PC-9 (cell line): ENCODE measurements at places on chromosomes 2 and 18.
A peak's percentile ranks its signal among the peaks of the same experiment; 100 is the strongest.

DNA sequence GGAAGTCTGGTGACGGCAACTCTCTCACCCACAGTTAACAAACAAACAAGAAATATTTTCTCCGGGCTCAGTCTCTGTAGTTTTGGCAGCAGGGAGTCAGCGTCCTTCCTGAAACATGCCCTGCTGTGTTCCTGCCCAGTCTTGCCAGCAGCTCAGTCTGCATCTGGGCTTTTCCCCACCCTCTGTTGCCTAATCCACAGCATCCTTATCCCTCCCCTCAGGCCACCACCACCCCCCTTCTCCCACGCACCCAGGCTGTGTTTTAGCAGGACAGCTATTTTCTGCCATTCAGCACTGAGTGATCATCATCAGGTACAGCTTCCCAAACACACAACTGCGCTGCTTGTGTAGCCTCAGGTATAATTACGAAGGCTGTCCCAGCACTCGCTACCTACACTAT lies 168.2 kb downstream of the DPP10 start:
- no peak for DNase-seq

GRCh38 chr18:62812242-62812641 lies 96.9 kb downstream of the PHLPP1 start:
- no peak for DNase-seq

GRCh38 chr2:44772131-44772530 lies 169.4 kb upstream of the SIX3 start:
- no peak for DNase-seq

GRCh38 chr18:27301615-27302378 lies 116.7 kb upstream of the CHST9 start:
- no peak for DNase-seq

GRCh38 chr2:193929131-193929530 lies 1727.9 kb upstream of the SLC39A10 start:
- DNase-seq = no peak

- no peak for DNase-seq
Measured at GRCh38 chr18:44409071-44409470, 271.6 kb upstream of the SETBP1 start.

DNA sequence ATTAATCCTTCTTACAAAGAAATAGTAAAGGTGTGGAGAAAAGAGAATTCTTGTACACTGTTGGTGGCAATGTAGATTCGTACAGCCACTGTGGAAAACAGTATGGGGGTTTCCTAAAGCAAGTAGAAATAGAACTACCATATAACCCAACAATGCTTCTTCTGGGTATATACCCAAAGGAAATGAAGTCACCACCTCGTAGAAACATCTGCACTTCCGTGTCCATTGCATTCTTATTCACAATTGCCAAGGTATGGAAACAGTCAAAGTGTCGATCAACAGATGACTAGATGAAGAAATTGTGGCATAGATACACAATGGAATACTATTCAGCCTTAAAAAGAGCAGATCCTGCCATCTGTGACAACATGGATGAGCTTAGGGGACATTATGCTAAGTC lies 93.4 kb upstream of the TGIF1 start:
- DNase-seq = no peak

GRCh38 chr2:230152334-230152733 lies 67.5 kb downstream of the SP110 start:
- DNase-seq = no peak

- DNase-seq = no peak
Measured at GRCh38 chr18:48680339-48681250, 141.8 kb downstream of the CTIF start.

DNA sequence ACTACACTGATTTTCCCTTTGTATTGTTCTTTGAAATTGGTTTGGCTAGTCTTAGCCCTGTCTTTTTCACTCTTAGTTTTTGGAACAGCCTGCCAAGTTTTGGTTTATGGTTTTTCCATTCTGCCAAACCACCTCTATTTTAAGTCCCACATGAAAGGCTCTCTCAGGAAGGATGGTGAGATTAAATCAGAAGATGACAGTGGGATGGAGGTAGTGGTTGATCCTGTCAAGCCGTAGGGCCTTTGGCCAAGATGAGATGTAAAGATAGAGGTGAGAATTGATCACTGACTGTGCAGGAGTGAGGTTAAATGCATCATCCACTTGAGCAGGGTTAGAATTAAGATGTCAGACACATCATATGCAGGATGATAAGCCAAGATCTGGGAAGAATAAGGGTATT lies 948.5 kb downstream of the SLC4A3 start:
- DNase-seq = no peak

GRCh38 chr2:144280009-144280408 lies 239.9 kb downstream of the ZEB2 start:
- DNase-seq = no peak

- DNase-seq = no peak
Measured at GRCh38 chr18:36017232-36017631, 44.8 kb downstream of the RMP24 start.

- no peak for DNase-seq
Measured at GRCh38 chr2:215280326-215280725, 31.5 kb upstream of the ATIC start.

- no peak for DNase-seq
Measured at GRCh38 chr2:25131567-25132298, 36.6 kb downstream of the POMC start.

DNA sequence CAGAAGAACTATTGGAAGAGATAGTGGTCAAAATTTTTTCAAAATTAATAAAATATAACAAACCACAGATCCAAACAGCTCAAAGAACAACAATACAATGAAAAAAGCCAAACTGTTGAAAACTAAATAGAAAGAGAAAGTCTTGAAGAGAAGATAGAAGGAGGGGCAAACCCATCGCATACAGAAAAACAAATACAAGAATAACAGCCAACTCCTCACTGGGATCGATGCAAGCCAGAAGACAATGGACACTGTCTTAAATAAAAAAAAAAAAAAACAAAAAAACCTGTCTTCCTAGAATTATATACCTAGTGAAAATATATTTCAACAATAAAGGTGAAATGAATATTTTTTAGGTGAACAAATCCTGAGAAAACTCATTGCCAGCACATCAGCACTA lies 34.1 kb upstream of the ARHGAP25 start:
- no peak for DNase-seq

- peak; percentile 89 for DNase-seq
Measured at GRCh38 chr2:121185571-121186074, 99.4 kb downstream of the TFCP2L1 start.

GRCh38 chr2:16960579-16960978 lies 294.9 kb upstream of the CYRIA start:
- no peak for DNase-seq

DNA sequence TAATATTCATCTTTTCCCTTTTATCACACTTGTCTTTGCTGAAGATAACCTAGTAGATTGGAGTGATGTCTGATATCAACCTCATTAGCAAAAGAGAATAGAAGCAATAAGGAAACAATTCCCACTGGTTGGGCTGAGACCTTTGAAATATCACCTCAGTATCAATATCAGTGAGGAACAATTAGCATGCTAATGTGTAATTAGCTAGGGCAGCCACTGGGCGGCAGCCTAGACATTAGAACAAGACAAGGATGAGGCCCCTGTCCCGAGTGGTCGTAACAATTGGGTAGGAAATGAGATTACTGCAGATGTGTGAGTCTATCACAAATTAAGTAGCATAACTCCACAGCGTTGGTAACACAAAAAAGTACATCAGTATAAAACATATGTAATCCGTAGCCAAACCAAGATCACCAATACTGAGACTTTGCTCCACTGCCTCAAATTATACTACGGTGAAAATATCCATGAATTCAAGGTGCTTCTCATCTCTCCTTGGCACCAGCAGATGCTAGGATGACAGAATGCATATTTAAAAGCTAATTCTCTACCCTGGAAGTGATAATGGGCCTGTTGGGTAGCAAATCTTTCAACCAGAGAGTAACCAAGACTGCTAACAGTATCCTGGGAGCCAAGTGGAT lies 99.1 kb downstream of the ALPK2 start:
- peak; percentile 31 for DNase-seq

DNA sequence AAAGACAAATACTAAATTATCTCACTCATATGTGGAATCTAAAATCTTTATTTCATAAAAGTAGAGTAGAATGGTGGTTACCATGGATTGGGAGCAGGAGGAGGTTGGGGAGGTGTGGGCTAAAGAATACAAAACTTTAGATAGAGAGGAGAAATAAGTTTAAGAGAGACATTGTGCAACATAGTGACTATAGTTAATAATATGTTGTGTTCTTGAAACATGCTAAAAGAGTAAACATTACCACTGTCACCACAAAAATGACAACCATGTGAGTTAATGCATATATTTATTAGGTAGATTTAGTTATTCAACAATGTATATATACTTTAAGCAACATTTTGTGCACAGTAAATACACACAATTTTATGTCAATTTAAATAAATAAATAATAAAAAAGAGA lies 128.5 kb upstream of the COL3A1 start:
- DNase-seq = no peak

DNA sequence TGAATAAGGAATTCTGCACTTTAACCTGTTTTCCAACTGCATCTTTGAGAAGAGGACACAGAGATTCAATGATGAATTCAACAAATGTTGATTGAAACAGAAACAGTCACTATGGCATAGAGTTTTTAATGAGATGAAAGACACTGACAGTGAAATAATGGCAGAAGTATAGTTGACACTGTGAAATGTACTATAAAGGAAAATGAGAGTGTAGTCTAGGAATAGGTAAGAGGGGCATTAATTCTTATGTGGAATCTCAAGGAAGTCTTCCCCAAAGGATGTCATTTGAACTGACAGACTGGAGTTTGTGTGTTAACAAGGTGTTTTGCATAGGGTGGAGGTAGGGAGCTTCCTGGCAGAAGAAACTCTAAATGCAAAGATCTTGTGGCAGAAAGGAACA lies 566.2 kb downstream of the TDRD15 start:
- no peak for DNase-seq

GRCh38 chr2:28666496-28667184 lies 85.0 kb upstream of the PPP1CB start:
- DNase-seq = no peak

- no peak for DNase-seq
Measured at GRCh38 chr2:196609806-196610205, 29.7 kb upstream of the CCDC150 start.

DNA sequence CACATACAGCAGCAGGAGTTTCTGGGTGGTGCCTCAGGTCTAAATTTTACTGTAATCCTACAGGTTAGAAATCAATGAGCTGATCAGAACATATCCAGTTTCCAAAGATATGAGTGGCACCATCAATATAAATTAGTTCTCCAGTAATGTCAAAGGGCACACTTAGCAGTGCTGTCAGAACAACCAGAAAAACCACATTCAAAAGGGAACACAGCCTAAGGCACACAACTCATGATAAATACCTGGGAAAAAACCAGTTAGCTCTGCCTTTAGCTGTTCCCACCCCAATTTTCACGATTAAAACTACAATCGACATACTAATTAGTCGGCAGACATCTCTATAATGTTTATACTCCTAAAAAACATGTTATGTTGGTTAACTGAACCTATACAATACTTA lies 31.5 kb downstream of the ATP8B1 start:
- peak; percentile 92 for DNase-seq

DNA sequence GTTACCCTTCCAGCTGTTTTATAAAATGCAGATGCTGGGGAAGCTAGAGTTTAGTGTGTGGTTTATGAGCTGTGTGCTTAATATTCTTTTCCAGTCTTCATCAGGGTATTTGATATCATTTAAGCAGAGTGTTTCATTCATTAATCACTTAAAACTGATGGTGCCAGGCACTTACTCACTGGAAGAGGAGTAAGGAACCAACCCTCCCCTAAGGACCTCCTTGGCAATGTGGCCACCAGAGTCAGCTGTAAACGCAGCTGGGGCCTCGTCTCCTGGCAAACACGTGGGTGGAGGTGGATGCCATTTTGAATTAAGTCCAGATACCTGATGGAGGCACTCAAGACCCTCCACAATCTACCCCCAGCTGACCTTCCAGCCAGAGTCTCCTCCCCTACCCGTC lies 331.6 kb downstream of the CLIP4 start:
- DNase-seq = no peak

- no peak for DNase-seq
Measured at GRCh38 chr2:215328066-215328465, 16.2 kb downstream of the ATIC start.

GRCh38 chr2:102473020-102473419 lies at the start of gene SLC9A4:
SLC9A4 (plus strand) TSS chr2:102473226; CDS start chr2:102473760, 534 bp downstream.
- DNase-seq = peak; percentile 61

DNA sequence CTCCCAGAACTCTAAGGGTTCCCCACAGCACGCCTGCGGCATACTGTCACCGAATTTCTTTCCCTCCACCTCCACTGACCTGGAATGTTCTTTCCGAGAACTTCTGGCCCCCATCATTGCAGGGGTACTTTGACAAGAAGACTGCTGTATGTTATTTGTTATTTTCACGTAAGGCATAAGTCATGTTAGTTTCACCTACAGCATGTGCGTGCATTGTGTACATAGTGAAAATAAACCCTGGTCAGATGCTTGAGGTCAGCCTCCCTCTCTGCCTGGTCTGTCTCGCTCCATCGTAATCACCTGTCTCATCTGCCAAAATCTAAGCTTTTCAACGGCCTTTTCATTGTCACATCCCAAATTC lies 4.1 kb downstream of the ABCG8 start:
- no peak for DNase-seq

- no peak for DNase-seq
Measured at GRCh38 chr2:8609357-8609811, 72.5 kb upstream of the ID2 start.

DNA sequence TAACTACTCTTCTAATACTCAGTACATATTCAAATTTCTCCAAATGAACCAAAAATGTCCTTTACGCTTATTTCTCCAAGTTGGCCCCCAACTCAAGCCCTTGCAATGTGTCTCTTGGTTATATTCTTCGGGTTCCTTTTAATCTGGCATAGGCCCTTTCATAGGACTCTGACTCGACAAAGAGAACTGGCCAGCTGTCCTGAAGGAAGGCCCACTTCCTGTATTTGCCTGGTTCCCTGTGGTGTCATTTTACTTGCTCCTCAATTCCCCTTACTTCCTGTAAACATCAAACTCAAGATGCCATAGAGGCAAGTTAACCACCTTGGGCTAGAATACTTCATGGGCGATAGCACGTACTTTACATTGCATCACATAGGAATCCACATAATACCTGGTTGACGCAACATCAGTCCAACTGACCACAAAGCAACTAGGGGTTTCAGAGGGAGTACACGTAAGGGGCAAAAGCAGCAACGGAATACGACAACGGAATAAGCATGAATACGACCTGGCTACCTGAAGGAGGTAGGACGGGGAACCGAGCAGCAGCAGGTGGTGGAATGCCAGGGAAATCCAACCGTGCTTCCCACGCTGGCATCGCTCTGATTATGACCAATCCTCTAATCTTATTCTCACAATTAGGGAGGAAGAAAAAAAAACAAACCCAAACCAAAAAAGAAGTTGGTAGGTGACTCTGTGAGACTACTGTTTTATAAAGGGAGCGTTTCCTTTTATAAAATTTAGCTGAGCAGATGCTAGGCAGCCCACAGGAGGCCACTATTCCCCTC lies 823 bp upstream of the GORASP2 start:
- DNase-seq = peak; percentile 86

DNA sequence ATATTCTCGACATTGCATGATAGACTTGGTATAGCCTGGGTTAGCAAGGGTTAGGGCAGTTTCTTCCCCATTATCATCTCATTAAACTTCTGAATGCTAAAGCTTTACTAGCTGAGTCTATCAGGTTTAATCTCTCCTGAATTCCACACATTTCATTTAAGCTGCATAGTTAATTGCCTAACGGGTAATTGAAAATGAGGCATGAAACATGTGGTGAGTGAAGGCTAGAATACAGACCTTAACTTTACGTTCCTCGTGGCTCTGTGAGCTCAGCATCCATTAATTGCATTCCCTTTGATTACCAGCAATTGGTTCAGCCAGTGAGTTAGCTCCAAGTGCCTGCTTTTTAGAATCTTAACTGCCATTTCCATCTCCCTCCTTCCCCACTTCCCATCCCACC lies 126.5 kb upstream of the MEX3C start:
- no peak for DNase-seq

- DNase-seq = no peak
Measured at GRCh38 chr2:154527962-154528361, 170.5 kb upstream of the KCNJ3 start.
